ENCODE measurements at places on chromosomes 13 and 19.

- DNase-seq = peak; percentile 68
Measured at GRCh38 chr19:39398297-39398864, 7.2 kb downstream of the MED29 start.

- no peak for DNase-seq
Measured at GRCh38 chr19:32818536-32818935, 51.0 kb downstream of the SLC7A9 start.

GRCh38 chr13:42328672-42329071, 56.7 kb downstream of the AKAP11 start:
- no peak for DNase-seq

DNA sequence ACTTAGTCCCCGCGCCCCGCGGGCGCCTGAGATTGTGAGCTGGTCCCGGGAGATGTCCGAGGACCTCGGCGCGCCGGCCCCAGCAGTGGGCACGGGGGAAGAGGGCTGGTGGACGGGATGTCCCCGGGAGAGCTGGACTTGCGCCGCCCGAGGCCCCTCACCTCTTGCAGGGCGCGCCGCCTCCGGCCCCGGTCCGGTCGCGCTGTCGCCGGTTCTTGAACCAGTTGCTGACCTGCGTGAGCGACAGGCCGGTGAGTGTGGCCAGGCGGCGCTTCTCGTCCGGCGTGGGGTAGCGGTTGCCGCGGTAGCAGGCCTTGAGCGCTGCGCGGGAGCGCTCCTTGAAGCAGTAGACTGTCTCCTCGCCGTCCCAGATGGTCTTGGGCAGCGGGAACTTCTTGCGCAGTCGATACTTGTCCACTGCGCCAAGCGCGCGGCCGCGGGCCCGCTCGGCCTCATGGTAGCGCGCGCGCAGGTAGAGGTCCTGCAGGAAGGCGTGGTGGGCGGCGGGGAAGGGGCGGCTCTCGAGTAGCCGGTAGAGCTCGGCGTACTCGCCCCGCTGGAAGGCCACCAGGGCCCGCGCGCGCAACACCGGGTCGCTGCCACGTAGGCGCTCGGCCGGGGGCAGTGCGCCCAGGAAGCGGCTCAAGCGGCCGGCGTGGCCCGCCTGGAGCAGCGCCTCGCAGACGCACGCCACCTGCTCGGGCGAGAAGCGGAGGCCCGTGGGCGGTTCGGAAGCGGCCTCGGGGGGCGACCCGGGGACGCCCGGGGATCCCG, 984 bp downstream of the SIX5 start:
- DNase-seq = peak; percentile 44

DNA sequence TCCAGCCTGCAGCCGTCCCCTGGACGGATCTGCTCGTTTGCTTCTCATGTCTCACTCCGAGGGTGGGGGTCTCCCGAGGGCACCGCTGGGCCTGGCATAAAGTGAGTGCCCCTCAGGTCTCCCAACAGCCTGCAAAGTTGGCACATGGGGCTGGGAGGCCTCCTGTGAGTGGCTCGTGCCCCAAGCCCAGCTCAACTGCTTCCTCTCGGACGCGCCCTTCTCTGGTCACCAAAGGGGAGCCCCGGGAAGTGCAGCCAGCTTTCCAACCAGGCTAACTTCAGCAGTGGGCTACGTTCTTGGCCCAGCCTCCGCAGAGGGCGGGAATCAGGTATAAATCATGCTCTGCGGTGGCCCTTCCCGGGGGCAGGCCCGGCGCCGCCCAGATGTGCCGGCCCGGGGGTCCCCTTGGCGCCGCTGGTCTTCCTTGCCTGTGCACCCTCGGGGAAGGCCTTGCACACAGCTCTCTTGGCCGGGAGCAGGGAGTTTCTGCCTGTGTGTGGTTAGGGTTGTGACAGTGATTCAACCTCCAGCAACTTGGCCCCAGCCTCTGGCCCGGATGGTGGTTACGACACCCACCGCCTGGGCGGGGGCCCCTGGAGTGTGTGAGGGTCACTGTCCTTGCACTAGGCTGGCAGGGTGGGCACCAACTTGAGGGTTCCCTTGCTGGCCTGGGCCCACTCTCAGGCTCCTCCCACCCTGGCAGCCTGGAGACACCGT, 20.7 kb downstream of the CEBPG start:
- DNase-seq = no peak

GRCh38 chr13:90397503-90397902, 950.0 kb upstream of the MIR17HG start:
- no peak for DNase-seq

DNA sequence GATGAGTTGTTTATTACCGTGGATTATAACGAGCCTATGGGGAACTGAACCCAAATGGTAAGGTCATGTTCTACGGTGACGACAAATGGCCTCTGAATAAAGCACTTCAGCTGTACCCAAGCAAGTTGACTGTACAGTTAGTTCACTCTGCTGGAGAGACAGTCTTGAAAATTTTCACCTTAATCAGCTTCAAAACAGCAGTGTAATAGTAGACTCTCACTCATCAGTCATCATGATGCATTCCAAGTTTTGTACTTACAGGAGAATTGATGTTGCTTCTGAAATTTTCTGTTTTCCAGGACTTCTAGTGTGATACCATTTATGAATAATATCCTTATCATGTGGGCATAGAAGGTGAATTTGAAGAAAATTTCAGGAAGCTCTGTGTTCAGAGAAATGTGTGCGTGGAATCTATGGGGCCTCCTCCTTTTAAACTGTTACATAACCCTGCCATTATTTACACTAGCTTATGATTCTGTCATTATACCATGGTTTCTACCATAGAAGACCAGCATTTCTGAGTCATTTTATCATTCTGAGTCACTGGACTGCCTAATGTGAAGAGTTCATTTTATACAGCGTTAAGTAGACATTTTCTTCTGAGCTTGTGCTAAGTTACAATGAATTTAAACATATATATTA, 96.9 kb downstream of the WDFY2 start:
- DNase-seq = no peak

GRCh38 chr19:6590827-6591319, at the start of gene CD70:
Gene CD70 (minus strand): TSS chr19:6591150. CDS start chr19:6591002, 148 bp downstream.
- DNase-seq = peak; percentile 72

DNA sequence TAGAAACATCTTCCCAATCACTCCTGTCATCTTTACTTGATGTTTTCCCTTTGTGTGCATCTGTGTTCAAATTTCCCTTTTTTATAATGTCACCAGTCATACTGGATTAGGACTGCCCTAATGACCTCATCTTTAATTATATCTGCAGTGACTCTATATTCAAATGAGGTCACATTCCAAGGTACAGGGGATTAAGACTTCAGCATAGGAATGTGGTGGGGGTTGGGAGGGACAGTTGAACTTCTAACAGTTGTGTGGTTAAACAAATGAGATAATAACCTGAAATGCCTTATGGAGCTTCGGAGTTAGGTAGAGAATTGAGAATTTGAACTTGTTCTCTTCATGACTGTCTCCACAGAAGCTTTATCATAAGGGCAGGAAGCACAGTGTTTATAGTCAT, 23.0 kb downstream of the PAN3 start:
- DNase-seq = no peak

- no peak for DNase-seq
Measured at GRCh38 chr19:30557927-30558557, 185.9 kb downstream of the ZNF536 start.
